Right forelimb (tissue), 1 donor: ENCODE measurements at places on chromosomes 12 and 14.
A peak's percentile ranks its signal among the peaks of the same experiment; 100 is the strongest.

DNA sequence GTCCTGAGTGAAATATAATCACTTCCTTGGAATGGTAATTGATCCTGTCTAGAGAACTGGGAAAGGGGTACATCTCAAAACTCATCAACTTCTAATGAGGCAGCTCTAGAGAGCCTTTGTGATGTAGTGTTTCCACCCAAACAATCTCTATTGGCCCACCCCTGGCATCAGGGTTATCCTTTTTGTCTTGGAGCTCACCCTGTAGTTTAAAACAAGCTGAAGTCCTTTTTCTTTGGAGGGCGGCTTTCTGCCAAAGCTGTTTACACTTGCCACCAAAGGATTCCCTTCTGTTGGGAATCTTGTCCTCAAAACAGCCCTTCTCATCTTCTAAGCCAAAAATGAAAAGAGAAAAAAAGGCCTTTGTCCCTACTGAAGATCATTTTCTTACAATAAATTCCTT lies 60.6 kb upstream of the GTF2A1 start:
- no peak for DNase-seq

GRCh38 chr14:24851837-24852236 lies 198.1 kb downstream of the STXBP6 start:
- no peak for DNase-seq

- no peak for DNase-seq
Observed at GRCh38 chr12:95114766-95115405, 41.5 kb upstream of the NR2C1 start.

DNA sequence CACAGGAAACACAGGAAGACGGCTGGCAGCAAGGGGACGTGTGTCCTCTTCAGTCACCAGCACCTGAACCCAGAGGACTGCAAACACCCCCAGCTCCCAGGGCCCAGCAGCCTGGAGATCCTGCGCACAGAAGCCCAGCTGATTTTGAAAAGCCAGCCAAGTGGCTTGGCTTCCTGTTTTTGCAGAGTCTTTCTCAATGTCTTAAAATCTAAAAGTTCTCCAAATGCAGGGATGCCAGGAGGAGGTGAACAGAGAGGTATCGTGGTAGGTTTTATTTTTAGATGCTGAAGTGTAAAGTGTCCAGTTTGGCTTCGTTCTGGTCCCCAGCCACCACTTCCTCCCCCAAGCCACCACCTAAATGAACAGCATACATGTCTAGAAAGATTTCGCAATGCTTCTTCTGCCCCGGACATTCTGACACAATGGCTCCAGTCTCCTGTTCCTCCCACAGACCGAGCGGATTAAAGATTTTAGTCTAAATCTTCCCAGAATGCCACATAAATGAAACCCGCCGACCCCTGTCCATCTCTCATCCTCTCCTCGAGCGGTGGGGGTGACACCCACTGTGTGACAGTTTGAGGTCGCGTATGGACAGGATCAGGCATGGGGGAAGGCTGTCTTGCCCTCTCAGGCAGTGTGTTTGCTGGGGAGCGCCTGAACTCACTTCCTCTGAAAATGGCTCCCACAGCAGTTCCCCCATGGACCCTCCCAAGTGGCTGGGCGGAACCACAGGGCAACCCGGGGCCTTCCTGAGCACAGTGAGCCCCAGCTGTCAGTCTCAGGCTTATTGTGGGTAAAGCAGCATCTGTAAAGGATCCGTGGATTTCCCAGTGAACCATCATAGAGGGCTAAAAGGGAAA lies 41.6 kb downstream of the ITPK1 start:
- no peak for DNase-seq

- DNase-seq: no peak
Observed at GRCh38 chr14:55412676-55413075, 1.0 kb upstream of the ATG14 start.

DNA sequence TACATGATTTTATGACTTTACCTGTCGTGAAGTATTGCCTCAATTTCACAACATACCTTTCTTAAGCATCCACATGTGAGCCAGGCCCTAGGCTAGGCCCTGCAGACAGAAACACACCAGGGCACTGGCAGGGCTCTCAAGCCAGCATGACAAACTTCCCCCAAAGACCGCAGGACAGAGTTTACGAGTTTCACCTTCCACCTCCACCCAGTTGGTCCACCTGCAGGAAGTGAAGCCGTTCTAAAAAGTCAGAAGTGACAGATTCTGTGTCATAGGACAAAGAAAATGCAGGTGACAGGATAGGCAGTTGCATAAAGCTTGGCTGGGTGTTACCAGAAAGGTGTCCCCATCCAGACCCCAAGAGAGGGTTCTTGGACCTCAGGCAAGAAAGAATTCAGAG lies 382.3 kb downstream of the PCNX1 start:
- DNase-seq: no peak

DNA sequence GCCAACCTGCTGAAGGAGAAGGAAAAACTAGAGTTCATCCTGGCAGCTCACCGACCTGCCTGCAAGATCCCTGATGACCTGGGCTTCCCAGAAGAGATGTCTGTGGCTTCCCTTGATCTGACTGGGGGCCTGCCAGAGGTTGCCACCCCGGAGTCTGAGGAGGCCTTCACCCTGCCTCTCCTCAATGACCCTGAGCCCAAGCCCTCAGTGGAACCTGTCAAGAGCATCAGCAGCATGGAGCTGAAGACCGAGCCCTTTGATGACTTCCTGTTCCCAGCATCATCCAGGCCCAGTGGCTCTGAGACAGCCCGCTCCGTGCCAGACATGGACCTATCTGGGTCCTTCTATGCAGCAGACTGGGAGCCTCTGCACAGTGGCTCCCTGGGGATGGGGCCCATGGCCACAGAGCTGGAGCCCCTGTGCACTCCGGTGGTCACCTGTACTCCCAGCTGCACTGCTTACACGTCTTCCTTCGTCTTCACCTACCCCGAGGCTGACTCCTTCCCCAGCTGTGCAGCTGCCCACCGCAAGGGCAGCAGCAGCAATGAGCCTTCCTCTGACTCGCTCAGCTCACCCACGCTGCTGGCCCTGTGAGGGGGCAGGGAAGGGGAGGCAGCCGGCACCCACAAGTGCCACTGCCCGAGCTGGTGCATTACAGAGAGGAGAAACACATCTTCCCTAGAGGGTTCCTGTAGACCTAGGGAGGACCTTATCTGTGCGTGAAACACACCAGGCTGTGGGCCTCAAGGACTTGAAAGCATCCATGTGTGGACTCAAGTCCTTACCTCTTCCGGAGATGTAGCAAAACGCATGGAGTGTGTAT lies 2.4 kb downstream of the FOS start:
- peak; percentile 76 for DNase-seq

DNA sequence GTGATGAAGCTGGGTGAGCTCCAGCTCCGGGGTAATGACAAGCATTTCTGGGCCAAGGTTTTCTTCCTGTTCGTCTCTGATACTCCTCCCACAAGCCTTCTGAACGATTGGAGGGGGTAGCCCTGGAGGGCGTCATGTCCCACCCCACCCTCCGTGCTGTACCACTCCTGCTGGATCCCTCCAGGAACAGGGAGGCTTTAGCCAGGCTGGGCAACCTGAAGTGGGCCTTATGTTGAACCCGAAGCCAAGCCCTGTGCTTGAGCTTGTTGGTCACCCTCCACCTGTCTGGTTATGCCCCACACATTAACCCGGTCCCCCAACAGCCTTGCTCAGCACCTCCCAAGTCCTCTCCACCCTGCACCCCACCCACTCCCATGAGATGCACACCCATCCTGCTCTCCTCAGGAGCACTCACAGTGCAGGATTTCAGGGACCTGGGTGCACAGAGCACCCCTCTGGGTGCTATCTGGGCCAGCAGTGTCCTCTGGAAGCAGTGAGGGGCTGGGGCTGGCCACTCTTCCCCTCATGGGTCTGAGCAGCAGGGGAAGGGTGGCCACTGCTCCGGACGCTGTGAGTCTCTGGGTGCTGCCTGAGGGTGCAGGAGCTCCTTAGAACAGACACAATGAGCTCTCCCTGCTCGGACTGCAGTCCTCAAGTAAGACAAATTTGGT lies 6.8 kb upstream of the KRT83 start:
- DNase-seq: no peak

DNA sequence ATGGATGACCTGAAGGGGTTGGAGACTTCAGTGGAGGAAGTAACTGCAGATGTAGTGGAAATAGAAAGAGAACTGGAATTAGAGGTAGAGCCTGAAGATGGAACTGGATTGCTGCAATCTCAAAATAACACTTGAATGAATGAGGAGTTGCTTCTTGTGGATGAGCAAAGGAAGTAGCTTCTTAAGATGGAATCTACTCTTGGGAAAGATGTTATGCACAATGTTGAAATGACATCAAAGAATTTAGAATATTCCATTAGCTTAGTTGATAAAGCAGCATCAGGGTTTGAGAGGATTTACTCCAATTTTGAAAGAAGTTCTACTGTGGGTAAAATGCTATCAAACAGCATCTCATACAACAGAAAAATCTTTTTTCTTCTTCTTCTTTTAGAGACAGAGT lies 186.4 kb upstream of the PRKD1 start:
- no peak for DNase-seq

- no peak for DNase-seq
Observed at GRCh38 chr12:8827551-8828256, 5.3 kb downstream of the A2ML1 start.

GRCh38 chr14:92728759-92729364 lies 19.6 kb downstream of the LGMN start:
- DNase-seq: no peak

GRCh38 chr12:60394665-60395064 lies 798.8 kb downstream of the SLC16A7 start:
- no peak for DNase-seq

DNA sequence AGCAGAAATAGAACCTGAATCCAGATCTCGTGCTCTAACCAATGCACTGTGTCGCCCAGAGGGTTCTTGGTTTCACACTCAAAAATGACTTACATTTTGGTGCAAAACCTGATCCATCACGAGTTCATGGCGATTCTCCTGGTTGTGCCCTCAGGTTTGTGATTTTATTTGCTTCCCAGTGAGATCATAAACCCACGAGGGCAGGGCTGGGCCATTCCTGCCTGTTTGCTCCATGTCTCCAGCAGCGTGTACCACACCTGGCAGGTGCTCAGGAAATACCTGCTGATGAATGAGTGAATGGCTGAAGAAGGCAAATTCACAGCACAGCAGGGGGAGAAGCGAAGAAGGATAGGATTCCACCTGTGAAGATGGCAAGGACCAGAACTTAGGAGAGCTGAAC lies 9.4 kb downstream of the ACACB start:
- no peak for DNase-seq

DNA sequence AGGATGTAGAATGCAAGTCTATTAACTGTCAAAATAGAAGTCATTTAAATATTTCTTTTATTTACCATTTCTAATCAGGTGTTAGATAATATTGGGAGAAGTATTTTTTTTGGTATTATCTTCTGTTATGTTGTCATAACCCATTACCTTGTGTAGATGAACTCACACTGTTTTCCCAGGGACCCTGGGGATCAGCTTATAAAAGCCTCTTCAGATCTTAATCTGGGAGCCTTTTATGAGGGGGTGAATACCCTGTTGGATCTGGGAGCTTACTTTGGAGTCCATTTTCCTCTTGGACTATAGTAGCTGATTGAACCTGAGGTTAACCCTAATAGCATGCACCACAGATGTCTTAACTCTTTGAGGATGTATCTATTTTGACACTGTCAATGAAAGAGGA lies 176.3 kb upstream of the ATP2B1 start:
- no peak for DNase-seq

- no peak for DNase-seq
Observed at GRCh38 chr12:42442311-42442759, 116.4 kb downstream of the PPHLN1 start.
